Inflammatory macrophage treated with lipopolysaccharide for 1 hour (primary cell): ENCODE measurements at places on chromosomes 5 and 9.
A peak's percentile ranks its signal among the peaks of the same experiment; 100 is the strongest.

GRCh38 chr5:6402939-6403338, 24.6 kb upstream of the MED10 start:
- DNase-seq: no peak

- DNase-seq: no peak
Measured at GRCh38 chr5:34767180-34767579, 71.8 kb upstream of the TTC23L start.

DNA sequence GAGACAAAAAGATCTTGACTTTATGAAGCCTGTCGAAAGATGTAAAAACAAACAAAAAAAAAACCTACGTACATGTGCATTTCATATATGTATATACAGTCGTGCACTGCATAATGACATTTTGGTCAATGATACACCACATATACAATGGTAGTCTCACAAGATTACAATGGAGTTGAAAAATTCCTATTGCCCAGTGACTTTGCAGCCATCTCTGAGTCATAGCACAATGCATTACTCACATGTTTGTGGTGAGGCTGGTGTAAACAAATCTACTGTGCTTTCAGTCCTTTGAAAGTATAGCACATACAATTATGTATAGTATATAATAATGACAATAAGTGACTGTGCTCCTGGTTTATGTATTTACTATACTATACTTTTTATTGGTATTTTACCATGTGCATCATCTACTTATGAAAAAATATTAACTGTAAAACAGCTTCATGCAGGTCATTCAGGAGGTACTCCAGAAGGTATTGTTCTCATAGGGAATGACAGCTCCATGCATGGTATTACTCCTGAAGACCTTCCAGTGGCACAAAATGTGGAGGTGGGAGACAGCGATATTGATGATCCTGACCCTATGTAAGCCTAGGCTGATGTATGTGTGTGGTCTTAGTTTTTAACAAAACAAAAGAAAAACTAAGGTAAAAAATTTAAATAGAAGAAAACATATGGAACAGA, 73.7 kb upstream of the FST start:
- DNase-seq: no peak

- no peak for DNase-seq
Measured at GRCh38 chr5:8907168-8907868, 638.6 kb downstream of the SEMA5A start.

GRCh38 chr9:99970481-99970880, 64.0 kb downstream of the STX17 start:
- no peak for DNase-seq

GRCh38 chr5:171483551-171484135, 64.2 kb downstream of the FGF18 start:
- no peak for DNase-seq

DNA sequence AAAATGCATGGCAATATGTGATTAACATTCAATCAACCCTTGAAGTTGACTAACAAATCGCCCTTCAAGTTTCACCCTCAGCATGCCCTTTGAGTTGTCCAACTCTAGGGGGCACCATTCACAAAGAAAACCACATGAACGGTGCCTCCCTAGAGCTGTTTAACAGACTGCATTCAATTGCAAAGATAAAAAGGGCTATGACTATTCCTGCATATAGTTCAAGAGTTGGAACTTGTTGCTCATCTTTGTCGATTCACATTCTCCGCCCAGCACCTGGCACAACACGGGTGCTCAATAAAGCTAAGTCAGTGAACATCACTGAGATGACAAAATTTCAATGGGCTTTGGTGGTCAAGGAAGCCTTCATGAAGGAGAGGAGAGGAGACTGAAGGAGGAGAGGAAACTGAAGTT, 69.6 kb upstream of the SLC30A5 start:
- peak; percentile 26 for DNase-seq

DNA sequence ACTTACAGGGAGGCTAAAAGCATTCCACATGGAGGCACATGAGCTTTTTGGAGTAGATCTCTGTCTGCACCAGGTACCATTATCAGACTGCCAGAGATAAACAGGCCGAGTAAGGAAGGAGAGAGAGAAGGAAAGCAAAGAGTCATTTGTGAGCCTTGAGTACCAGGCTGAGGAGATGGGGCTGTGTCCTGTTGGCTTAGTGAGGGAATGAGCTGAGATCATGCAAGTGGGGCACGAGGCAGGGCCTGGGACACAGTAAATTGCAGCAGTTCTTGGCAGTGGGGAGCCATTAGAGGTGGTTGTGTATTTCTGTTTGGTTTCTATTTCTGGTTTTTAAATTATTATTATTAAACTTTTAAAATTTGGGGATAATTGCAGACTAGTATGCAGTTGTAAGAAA, 53.3 kb downstream of the TSTD2 start:
- no peak for DNase-seq

- DNase-seq: peak; percentile 81
Measured at GRCh38 chr5:150488519-150489359, 19.2 kb upstream of the NDST1 start.

GRCh38 chr5:65874241-65874640, 52.1 kb upstream of the ERBIN start:
- no peak for DNase-seq

GRCh38 chr9:127231666-127232065, 32.9 kb upstream of the GARNL3 start:
- no peak for DNase-seq

GRCh38 chr5:18745042-18745987, 1111.1 kb downstream of the TAF11L14 start:
- peak; percentile 41 for DNase-seq

- DNase-seq: no peak
Measured at GRCh38 chr5:43702815-43703214, 99.8 kb downstream of the NNT start.

DNA sequence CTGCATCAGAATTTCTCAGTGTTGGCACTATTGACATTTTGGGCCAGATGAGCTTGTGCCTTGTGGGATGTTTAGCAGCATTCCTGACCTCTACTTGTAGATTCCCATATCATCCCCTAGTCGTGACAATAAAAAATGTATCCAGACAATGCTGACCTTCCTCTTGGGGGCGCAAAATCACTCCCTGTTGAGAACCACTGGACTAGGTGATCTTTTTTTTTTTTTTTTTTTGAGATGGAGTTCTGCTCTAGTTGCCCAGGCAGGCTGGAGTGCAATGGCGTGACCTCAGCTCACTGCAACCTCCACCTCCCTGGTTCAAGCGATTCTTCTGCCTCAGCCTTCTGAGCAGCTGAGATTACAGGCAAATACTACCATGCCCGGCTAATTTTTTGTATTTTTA, 22.6 kb downstream of the STXBP1 start:
- no peak for DNase-seq

DNA sequence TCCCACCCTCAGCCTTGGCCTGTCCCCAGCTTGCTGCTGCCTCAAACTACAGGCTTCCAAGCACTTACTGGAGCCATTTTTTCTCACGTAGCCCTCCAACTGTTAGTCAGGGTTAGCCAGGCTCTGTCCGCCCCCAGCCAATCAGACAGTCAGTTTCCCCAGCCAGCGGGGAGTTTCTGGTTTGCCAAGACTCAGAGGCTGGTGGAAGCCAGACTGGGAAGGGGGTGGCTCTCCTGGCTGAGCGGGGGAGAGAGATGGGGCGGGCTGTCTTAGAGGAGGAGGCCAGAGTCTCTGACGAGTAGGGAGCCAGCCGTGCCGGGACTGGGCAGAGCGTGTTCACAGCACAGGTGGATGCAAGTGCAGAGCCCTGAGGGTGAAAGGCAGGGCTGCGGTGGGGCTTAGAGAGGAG, 15.3 kb downstream of the PROP1 start:
- no peak for DNase-seq

- DNase-seq: no peak
Measured at GRCh38 chr5:175206669-175207068, 237.3 kb downstream of the DRD1 start.

GRCh38 chr9:112881331-112881730, 9.3 kb downstream of the SLC46A2 start:
- DNase-seq: peak; percentile 63

DNA sequence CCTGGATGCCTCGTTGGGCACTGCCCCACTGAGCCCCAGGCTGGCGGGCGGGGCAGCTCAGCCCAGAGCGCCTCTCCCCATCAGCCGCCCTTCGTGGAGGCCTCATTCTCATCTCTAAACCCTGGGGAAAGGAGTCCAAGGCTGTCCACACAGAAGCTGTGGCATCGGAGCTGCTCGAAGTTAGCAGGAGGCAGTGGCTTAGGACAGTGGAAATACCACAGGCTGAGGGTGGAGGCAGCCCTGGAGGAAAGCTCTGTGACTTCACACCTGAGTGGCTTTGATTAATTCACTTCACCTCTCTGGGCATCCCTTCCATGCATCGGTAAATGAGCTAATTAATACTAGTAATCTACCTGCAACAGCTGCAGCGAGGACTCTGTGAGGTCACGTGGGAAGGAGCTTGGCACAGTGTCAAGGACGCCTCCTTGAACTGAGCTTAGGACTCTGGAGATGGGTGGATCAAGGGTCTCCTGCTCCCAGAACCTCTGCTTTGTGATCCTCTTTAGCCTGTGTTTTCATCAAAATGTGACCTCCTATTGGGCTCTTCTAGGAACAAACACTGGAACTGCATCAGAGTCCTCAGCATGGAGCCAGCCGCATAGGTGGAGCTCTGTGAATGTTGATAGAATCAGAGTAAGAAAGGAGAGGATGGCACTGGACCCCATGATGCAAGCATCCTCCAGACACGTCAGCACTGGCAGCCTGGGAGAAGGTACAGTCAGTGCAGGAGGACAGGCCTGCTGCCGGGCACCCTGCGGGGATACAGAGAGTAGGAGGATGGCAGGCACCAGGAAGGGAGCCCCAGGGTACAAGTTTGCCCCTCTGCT, 842 bp upstream of the ANGPTL2 start:
- DNase-seq: no peak

DNA sequence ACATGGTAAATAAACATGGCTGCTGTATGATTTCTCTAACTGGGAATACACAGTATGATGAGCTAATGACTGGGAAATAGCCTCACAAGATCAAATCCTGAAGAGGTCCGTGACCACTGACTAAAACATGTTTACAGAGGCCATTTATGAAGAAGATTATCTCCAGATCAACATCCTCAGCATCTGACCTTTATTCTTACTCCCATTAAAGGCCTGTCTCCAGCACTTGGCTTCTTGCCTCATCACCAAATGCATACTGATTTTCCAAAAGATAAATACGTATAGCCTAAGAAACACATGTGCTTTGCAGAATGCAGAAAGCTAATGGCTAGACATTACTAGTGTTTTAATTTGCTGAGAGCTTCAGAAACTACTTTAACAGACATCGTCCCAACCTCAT, 108.0 kb upstream of the TSLP start:
- DNase-seq: no peak

DNA sequence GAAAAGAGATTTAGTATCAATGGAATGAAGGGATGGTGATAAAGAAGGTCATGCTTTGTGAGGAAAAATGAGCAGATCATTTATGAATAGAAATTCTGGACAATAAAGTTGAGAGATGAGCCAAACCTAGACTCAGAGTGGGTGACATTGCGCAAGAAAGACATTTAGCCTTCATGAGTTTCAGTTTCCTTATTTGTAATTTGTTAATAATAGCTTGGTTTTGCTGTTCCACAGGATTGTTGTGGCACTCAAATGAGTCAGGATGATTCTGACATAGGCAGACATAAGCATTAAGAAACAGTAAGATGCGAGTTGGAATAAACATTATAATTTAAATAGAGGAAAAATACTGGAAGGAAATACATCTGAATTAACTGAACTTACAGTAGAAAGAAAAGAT, 34.8 kb downstream of the ITGA2 start:
- DNase-seq: peak; percentile 95

DNA sequence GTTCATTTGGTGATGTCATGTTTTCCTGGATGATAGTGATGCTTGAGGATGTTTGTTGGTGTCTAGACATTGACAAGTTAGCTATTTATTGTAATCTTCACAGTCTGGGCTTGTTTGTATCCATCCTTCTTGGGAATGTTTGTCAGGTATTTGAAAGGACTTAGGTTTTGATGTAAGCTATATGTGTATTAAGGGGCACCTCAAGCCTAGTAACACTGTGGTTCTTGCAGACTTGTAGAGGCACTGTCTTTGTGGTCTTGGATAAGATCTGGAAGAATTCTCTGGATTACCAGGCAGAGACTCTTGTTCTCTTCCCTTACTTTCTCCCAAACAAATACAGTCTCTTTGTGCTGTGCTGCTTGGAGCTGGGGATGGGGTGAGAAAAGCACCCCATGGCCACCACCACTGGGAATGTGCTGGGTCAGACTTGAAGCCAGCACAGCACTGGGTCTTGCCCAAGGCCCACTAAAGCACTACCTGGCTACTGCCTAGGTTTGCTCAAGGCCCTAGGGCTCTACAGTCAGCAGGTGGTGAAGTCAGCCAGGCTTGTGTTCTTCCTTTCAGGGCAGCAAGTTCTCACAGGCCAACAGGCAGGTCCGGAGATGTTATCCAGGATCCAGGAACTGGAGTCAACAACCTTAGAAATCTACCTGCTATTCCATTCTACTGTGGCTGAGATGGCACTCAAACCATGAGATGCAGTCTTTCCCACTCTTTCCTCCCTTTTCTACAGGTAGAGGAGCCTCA, 49.3 kb upstream of the GNA14 start:
- DNase-seq: no peak

DNA sequence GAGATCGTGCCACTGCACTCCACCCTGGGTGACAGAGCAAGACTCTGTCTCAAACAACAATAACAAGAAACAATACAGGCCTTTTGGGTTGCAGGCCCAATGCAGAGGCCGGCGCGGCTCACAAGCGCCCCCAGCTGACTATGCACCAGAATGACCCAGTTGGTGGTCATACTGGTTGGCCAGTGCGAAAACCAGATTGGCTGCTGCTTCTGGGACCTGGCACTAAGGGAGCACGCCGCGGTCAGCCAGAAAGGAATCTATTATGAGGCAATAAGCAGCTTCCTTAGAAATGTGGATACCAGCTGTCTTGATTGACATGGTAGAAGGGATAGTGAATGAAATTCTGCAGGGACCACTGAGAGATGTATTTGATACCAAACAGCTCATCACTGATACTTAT, 35.0 kb downstream of the RANBP17 start:
- no peak for DNase-seq

DNA sequence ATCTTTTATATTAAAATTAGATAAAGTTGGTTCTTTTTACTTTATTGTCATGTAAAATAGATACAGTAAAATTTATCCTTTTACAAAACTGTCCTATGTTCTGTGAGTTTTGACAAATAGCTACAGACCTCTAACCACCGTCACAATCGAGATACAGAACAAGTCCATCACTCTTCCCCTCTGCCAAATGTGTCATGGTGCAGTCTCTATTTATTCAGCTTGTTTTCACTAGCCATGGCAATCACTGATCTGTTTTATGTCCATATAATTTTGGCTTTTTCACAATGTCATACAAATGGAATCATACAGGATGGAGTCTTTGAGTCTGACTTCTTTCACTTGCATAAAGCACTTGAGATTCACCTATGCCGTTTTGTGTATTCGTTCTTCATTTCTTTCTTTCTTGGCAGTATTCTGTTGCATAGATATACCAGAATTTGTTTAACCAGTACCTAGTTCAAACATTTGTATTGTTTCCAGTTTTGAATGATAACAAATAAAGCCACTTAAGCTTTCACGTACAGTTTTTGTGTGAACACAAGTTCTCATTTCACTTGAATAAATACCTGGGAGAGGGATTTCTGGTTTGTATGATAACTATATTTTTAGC, 273.2 kb upstream of the MPDZ start:
- DNase-seq: no peak

- DNase-seq: no peak
Measured at GRCh38 chr5:30581198-30581935, 612.1 kb upstream of the CDH6 start.
